ENCODE measurements at places on chromosomes 7 and 10.

DNA sequence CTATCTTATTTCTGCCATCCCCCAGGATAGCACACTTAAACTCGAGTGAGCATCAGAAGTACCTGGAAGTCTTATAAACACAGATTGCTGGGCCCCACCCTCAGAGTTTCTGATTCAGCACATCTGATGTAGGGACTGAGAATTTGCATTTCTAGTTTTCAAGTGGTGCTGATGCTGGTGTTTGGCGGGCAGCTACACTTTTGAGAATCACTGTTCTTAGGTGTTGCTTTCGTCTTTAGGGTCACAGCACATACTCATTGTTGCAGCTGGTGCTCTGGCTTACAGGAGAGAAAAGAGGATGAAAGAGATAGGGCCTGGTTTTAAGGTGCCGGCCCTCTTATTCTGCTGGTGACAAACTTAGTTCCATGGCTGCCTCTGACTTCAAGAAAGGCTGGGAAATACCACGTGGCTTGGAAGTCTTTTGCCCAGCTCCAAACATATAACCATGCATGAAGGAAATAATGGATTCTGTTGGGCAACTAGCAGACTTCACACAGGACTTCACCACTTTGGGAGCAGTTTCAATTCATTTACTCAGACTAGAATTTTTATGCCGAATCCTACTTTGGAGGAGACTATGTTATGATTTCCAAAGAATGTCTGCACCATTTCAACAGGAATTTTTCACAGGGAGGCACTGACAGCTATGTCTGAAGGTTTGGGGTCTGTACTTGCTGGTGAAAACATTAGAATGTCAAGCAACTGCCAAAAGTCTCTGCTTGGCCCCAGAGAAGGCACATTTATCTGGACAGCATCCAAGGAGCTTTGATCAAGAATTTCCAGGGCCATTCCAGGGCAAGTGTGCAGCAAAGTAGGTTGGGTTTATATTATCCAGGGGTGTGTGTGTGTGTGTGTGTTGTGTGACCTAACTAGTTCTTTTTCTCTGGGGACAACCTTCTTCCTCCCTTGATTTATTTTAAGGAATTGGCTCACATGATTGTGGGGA, 6.9 kb upstream of the MINDY4 start:
- no peak for DNase-seq

GRCh38 chr10:15877836-15878576, 17.7 kb upstream of the MINDY3 start:
- DNase-seq: no peak

DNA sequence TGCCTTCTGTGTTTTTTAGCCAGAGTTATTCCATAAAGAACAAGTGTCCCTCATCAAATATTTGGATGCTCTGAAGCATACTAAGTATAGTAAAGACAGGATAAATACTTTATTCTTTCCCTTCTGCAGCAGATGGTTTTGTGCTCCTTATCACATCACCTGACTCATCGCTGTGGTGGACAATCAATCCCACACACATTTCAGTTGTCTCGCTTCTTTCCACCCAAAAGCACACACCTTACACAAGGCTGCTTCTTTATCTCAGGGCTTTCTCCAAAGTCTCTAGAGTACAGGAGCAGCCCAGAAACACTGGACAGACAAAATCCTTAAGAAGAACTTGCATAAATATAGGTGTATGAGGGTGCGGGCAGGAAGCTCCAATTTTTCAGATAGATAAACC, 43.4 kb downstream of the IGF2BP3 start:
- no peak for DNase-seq

- DNase-seq: no peak
These were observed 25.7 kb downstream of the PNLIPRP2 start for GRCh38 chr10:116646502-116646901.

- DNase-seq: no peak
These were observed 304.9 kb upstream of the ZMIZ1 start for GRCh38 chr10:78763651-78764395.

DNA sequence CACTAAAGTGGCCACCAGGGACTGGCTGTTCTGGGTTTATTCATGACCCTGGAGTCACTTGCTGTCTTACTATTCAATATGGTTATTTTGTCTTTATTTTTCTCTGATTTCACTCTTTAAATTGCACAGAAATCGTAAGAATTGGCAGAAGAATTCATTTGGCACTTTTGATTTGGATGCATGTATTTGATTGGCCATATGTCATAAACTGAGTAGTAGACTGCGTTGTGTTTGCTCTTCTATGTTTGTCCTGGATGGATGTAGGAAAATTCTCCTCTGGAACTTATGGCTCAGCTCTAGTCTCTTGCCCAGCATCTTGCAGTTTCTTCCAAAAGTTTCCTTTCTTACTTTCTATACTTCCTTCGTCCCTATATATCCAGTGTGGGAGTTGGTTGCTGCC, 452.7 kb downstream of the GATA3 start:
- no peak for DNase-seq

- DNase-seq: no peak
These were observed 16.5 kb upstream of the ANK3 start for GRCh38 chr10:60406182-60406581.

GRCh38 chr7:144027070-144027469, 21.7 kb upstream of the OR2A5 start:
- DNase-seq: no peak

- DNase-seq: no peak
These were observed 73.6 kb downstream of the EMX2 start for GRCh38 chr10:117616179-117616578.

DNA sequence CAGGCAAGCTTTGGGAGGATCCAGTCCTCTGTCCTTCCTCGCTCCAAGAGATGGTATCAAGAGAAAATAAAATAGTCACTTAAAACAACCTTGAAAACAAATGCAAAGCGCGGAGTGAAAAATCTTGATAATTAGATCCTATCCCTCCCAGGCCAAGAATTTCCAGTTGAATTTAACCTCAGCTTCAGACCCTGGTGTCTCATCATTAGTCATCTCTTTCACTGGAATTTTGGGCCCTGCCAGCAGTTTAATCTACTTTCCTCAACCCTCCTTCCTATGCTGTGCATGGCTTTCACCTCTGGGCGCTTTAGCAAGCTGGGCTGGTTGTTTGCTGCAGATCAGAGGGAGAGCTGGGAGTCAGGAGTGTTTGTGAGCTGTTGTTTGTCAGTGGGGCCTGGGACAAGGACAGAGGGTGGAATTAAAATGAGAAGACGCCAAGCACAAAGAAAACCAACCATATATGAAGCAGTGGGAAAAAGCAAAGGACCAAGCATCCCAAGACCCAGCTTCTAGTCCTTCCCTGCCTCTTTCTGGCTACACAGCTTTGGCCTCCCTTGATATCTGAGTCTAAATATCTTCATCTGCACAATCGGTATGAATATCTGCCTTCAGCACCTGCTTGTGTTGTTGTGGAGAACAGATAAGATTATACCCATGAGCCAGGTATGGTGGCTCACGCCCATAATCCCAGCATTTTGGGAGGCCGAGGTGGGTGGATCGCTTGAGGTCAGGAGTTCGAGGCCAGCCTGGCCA, 13.5 kb downstream of the MYOF start:
- DNase-seq: no peak

DNA sequence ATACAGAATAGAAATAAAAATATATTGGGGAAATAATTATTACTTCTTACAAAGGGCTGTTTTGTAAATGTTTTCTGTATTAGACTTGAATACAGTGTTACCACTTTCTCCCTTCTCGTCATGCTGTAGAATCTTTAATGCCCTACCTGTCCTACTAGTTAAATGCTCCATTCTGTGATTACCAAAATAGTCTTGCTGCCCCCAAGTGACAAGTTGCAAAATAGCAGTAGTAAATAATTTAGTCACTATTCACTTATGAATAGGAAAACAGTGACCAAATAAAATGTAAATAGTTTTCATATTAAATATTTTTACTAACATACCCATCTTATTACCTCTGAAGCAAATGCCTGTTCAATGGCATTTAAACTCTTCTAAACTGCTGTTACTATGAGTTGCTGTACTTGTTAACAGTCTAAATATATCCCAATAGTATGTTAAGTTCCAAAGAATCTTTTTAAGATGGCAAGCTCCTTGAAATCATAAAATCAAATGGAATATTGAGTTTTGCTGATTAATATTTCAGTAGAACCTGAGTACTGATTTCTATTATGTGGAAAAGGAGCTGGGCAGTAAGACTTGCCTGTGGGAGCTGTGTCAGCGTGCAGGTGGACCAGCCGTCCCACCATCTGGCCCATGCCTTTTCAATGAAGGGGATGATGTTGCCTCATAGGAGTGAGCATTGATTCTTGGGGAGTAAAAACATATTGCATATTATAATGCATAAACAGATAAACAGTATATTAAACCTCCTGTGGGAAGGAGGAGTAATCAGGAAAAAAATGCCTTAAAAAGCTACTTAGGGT, 18.1 kb upstream of the OIT3 start:
- DNase-seq: no peak

- DNase-seq: peak; percentile 26
These were observed 75.5 kb downstream of the HIPK2 start for GRCh38 chr7:139702313-139702731.

GRCh38 chr10:104099269-104099668, 13.6 kb upstream of the COL17A1 start:
- no peak for DNase-seq

DNA sequence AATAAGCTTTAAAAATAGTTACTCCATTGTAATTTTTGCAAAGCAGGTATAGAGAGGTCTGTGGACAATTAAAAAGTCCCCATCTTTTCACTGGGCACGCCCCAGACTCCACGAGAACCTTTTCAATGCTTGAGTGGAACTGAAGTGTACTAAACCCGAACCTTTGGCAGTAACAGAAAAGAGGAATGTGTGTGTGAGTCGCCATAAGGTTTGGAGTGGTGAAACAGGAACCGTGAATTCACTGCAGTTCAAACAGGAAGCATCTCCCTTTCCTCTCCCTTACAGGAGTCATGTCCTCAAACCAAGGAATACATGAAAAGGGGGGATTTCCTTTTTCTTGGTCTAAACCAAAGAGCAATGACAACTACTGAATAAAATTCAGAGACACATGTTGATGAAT, 23.2 kb downstream of the NDUFB2 start:
- peak; percentile 92 for DNase-seq

GRCh38 chr7:144459635-144460034, 56.1 kb upstream of the NOBOX start:
- no peak for DNase-seq

- DNase-seq: no peak
These were observed 171.4 kb downstream of the ITGA8 start for GRCh38 chr10:15548331-15548730.

DNA sequence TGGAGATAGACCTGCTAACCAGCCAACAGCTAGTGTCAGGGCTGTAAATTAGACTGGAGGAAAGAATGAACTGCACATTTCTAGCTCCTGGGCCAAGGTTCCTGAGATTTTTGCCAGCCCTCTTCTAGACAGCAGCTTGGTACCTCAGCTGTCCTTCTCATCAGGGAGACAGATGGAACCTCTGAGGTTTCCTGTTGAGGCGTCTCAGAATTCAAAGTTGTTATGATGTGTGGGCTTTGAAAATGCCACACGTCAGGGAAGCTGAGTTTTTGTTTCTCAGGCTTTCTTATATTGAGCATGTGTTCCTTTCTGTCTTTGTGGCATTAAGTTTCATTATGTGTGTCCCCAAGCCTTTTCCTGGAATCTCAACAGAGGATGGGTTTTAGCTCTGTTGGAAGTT, 736.6 kb downstream of the AUTS2 start:
- DNase-seq: no peak

DNA sequence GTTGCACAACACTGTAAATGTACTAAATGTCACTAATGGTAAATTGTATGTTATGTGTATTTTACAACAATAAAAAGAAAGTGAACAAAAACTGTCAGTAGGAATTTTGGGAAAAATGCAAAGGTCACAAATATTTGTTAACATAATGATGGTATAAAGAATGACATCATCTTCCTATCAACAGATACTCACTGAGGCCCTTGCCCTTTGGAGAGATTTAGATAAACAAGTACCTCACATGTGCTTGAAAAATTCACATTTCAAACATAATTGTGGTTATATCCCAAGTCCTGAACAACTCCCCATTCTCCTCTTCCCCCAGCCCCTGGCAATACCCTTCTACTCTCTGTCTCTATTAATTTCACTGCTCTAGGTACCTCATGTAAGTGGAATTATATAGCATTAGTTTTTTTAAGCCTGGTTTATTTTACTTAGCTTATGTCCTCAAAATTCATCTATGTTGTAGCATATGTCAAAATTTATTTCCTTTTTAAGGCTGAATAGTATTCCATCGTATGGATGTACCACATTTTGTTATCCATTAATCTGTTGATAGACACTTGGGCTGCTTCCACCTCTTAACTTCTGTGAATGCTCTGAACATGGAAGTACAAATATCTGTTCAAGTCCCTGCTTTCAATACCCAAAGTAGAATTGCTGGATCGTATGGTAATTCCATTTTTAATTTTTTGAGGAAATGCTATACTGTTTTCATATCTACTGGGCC, 90.5 kb downstream of the WIPF3 start:
- DNase-seq: no peak

- no peak for DNase-seq
These were observed 49.3 kb downstream of the GPR141 start for GRCh38 chr7:37732888-37733287.

GRCh38 chr7:132817949-132818348, 241.7 kb upstream of the PLXNA4 start:
- no peak for DNase-seq

GRCh38 chr7:30971840-30972563, 8.2 kb downstream of the GHRHR start:
- DNase-seq: peak; percentile 34

DNA sequence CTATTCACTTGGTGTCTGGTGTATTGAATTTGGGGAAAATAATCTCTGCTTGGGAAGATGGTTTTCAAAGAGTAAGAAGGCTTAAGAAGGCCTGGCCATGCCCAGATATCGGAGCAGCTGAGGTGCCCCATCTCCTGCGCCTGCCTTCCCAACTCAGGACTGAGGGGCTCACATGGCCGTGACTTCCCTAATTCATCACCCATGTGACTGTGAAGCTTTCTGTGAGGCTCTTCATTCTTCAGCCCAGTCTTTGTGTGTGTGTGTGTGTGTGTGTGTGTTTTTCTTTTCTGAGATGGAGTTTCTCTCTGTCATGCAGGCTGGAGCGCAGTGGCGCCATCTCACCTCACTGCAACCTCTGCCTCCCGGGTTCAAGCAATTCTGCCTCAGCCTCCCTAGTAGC, 53.2 kb downstream of the PROSER2 start:
- DNase-seq: no peak

- no peak for DNase-seq
These were observed 76.4 kb upstream of the PIK3CG start for GRCh38 chr7:106788637-106789036.

- no peak for DNase-seq
These were observed 162.7 kb upstream of the ITGB1 start for GRCh38 chr10:33120700-33121099.

DNA sequence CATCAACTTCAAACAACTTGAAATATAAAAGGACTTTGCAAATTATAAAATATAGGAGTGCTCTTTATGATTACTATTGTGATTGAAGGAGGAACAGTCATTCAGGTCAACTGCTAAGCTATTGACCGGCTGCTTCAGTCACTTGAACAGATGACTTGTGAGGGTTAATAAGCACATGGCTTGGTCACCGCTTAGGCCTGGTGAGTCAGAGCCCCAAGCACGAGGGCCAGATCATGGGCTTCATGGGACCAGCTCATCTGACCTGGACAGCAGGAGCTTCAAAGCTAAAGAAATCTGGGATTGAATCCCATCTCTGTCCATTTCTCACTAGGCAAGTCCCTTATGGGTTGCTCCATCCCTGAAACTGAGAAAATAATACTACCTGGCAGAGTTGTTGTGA, 60.4 kb upstream of the ADO start:
- DNase-seq: no peak
